NCI-H1417 treated with DMSO at 0.1 percent for 48 hours (cell line): ENCODE measurements at places on chromosomes 2 and 18.

- no peak for DNase-seq
These were observed 2041.4 kb upstream of the CELF4 start for GRCh38 chr18:39607034-39607433.

DNA sequence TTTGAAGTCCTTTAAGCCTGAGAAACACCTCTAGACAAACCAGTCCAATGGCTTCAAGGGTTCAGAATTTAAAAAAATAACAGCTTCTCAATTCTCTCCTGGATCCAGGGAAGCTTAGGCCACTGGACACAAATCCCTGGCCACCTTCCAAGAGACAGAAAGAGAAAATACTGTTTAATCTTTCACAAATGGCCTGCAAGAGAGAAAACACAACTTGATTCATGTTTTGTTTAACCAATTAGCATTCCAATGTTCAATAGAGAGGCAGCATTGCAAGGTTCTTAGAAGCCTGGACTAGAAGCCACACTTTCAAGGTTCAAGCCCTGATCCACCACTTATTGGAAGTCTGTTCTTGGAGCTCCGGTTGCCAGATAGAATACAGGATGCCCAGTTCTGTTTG is 109.0 kb upstream of the PARD3B start:
- no peak for DNase-seq

DNA sequence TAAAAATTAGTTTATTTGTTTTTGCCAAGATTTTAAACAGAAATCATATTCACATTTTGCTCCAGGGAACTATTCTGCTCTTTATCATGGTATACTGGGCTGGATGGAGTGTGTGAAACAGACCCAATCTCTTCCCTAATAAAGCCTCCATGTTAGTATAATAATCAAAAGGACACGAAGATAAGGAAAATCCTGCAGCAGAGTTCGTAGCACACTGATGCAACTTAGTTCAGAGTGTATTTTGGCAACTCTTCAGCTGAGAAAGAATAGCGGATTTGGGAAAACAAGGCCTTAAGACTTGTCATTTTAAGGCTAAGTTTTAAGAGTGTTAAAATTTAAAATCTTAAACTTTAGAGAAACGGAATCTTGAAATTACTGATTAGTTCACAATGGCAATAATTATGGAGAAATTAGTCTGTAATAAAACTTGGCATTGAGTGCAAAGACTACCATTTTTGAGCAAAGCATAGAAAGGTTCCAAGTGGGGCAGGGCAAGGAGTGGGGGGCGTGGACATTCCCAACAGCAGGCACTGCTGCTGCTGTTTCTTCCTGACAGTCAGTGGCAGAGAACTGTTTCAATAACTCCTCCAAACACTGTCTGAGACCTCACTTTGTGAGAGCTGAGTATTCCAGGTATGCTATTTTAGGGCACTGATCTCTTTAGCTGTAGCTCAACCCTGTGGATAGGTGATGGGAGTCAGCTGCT is 225.0 kb downstream of the HRH4 start:
- no peak for DNase-seq

- DNase-seq: no peak
These were observed 23.3 kb upstream of the ST3GAL5 start for GRCh38 chr2:85911814-85912692.

GRCh38 chr2:138814123-138814898 is 34.1 kb upstream of the NXPH2 start:
- DNase-seq: peak; percentile 51

DNA sequence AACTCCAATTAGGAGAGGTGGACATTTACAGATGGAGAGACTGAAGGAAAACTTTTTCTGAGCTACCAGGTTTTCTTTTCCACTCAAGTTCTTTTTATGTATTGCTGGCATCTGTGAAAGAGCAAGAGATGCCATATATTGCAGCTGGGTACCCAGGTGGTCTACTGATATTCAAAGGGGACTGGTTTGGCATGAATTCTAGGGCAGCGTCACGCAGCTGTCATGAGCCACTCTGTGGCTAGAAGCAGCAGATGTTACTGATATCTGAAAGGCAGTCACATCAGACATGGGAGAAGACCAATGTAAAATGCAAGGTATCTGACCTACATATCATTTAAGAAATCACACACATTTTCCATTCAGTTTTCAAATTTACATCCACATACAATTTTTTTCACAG is 408.8 kb downstream of the GALNT13 start:
- no peak for DNase-seq

GRCh38 chr2:58204195-58204959 is 36.7 kb downstream of the FANCL start:
- peak; percentile 24 for DNase-seq

- DNase-seq: no peak
These were observed 460.1 kb downstream of the NR4A2 start for GRCh38 chr2:155872396-155872795.

GRCh38 chr2:203399031-203399430 is 70.8 kb downstream of the ABI2 start:
- no peak for DNase-seq

GRCh38 chr2:30694286-30695055 is 112.8 kb downstream of the CAPN13 start:
- no peak for DNase-seq

- DNase-seq: no peak
These were observed 22.6 kb upstream of the ALLC start for GRCh38 chr2:3635171-3635974.

DNA sequence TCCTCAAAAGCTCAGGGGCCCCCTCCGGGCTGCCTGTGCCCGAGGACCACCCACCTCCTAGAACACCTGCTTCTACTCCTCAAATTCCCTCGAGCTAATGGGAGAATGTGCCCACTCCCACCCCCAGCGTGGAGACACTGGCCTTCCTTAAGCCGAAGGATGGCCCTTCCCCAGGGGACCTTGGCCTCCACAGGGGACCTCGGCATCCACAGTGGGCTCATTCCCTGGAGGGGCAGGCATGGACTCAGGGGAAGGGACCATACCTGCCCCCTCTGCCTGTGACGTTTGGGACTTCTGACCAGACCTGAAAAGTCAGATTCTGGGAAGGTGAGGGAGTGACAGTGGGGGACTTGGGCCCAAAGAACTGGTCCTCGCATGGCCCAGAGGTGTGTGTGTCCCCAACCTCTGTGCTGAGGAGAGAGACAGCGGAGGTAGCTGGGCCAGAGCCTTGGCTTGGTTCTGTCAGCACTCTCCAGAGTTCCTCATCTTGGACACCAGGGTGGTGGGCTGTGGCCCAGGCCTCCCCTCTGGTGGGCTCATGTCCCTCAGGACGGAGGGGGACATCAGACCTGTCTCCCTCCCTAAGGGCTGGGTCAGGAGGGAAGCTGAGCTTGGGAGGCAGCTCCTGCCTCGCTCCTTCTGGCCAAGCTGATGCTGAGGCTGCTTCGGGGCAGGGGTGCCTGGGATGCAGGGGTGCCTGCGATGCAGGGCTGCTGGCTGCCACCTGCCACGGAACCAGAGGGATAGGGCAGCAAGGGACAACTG is 240.4 kb downstream of the HAUS1 start:
- no peak for DNase-seq
